ENCODE measurements at places on chromosomes 11 and 22.

GRCh38 chr11:9210922-9211320 is 54.2 kb downstream of the DENND5A start:
- DNase-seq: no peak

DNA sequence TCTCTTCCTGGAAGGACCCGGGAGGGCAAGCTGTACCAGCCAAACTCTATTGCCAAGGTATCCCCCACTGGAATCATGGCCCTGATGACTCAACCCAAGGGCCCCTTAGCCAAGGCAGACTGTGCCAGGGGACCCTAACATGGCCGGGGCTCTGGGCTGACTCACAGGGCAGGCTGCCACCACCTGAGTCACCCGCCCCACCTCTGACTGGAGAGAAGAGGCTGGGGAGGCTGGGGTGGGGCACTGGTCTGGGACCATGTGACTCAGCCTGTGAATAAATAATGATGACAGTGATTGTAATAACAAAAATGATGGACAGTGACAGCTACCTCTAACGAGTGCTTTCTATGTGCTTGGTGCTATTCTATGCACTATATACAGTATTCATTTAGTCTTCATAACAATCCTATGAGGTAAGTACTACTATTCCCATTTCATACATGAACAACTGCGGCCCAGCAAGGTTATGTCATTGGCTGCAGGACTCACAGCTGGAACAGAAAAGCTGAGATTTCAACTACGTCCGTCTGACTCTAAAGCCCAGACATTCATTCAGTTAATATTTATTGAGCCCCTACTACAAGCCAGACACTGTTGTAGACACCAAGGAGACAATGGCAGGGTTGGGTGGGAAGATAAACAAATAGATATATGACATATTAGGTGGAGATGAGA is 84.2 kb downstream of the FBXO7 start:
- no peak for DNase-seq

GRCh38 chr22:28788601-28789000 is 11.8 kb downstream of the XBP1 start:
- no peak for DNase-seq

- DNase-seq: no peak
These were observed 17.6 kb upstream of the ASCC2 start for GRCh38 chr22:29855611-29856181.

DNA sequence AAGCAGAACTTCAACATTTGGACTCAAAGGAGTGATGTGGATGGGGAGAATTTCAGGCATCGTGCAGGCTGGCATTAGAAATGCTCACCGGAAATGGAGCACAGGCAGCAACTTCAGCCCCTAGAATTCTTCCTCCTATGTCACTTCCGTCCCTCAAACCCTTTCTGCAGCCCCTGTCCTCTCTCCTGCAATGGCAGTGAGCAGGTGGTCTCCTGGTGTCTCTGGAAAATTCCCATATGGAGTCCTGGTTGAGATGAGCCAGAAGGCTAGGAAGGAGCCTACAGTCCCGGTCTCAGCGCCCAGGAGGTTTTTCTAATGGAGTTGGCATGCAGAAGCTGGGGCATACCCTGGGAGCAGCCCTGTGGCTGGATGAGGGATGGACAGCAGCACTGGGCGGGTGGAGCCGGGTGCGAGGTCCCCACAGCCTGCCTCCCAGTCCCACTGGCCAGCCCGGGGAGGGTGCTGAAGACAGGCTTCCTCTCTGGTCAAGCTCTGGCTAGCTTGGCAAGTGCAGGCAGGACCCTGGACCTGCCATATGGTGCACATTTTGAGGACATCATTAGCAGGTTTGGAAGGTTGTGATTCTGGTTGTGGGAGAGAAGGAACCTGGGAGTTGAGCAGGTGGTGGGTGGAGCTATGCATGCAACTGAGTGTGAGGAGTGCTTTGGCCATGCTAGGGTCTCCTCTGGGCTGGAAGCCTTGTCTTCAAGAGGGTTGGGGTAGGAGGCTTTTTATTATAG is 59.8 kb upstream of the B3GAT1 start:
- no peak for DNase-seq

DNA sequence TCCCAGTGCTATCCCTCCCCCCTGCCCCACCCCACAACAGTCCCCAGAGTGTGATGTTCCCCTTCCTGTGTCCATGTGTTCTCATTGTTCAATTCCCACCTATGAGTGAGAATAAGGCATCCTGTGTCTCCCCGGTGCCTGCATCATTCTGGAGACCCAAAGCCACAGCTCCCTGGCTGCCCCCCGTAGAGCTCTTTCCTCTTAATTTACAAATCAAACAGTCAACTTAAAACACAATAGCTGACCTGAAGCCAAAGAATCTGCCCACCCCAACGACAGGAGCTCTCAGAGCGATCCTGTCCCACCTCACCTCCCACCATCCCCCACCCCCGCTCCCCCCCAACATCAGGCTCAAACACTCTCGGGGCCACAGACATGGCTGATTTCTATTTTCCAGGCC is 558.3 kb downstream of the BRD1 start:
- no peak for DNase-seq

- no peak for DNase-seq
These were observed 1.4 kb downstream of the SIK2 start for GRCh38 chr11:111603611-111604130.

DNA sequence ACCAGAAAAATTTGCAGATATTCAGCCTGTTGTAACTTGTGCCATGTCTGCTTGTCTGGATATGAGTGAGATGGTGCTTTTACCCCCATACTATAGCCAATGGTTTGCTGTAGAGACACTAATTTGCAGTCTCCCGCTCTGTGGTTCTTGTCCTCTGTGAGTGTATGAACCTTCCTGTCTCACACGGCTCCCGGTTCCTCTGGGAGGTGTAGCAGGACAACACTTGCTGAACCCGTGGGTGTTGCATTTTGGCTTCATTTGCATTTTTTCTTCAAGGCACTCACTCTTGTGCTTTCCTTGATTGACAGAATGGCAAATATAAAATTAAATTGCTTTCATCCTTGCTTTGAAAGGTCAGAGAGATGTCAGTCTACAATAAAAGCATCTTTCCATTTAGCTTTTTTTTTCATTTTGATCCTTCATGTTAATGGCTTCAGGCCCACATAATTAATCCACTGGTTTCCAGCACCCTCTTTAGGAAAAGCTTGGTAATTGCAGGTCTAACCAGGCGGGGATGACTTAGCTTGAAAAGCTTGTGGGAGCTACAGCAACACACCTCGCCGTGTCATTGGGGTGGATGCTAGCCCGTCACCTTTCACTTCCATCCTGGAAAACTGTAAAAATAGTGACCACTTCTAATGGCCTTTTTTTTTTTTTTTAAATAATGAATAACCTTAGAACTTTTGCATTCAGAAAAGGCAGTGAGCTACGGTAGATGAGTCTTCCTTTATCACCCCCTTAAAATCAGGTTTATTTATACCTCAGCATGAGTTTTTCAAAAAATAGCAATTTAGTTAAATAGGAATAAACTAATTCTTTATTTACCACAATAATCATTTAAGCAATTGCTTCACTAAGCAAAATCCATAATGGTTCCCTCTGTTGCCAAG is 27.4 kb upstream of the ST14 start:
- DNase-seq: peak; percentile 26

DNA sequence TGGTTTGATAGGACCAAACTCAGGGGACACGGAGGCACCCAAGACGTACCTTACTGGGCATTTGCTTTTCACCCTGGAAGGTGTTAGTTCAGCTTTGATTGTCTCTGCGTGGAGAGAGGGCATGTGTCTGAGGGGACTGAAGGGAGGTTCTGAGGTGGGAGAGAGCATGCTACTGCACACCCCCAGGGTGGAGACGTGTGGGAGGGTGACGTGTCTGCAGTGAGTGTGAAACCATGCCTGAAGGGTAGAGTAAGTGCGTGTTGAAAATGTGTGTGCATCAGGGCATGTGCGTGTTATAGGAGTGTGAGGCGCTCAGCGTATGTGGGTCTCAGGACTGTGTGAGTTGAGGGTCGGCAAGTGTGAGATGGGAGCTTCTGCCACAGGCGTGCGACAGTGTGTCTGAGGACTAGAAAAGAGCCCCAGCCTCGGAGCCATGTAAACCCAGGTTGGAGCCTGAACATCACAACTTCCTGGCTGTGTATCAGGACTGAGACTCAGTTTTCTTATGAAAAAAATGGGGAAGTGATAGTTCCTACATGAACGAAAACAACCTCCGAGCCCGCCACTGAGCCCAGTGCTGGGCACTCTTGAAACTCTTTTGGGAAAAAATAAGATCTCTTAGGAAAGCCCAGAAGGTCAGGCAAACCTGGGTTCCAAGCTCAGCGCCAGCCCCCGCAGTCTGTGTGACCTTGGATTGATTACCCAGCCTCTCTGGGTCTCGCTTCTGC is 11.8 kb upstream of the KCNJ11 start:
- DNase-seq: no peak

DNA sequence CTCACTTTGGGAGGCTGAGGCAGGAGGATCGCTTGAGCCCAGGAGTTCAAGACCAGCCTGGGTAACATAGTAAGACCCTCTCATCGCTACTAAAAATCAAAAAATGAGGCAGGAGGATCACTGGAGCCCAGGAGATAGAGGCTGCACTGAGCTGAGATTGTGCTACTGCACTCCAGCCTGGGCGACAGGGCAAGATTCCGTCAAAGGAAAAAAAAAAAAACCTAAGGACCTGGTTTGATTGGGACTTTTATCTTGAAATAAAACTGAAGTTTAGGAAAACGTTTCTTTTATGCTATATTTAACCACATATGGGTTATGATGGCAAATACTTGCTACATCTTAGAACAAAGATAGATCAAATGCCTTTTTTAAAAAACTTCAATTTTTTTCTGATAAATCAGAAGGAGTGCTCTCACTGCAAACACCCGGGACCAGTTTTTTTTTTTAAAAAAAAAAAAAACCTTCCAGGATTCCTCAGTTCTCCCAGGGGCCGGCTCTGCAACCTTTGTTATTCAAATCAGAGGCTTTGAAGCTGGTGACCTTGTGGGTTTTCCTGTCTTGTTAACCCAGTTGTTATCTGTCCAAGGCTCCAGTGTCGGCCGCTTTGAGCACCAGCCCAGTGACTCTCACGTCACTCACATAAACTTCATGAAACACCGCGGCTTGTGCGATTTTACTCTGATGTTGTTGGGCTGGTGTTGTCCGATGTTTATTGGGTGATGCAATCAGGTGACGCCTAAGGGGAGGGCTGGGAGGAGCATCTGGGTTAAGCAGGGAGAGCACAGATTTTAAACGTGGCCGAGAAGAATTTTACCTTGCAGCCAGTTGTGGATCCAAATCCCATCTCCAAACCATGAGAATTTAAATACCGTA is 24.7 kb upstream of the SLC22A12 start:
- DNase-seq: no peak

- DNase-seq: no peak
These were observed 1.7 kb downstream of the BRMS1 start for GRCh38 chr11:66343176-66343575.

GRCh38 chr11:45892856-45893255 is 7.4 kb downstream of the MAPK8IP1 start:
- no peak for DNase-seq

- DNase-seq: no peak
These were observed 60.5 kb downstream of the BCR start for GRCh38 chr22:23240639-23241389.

DNA sequence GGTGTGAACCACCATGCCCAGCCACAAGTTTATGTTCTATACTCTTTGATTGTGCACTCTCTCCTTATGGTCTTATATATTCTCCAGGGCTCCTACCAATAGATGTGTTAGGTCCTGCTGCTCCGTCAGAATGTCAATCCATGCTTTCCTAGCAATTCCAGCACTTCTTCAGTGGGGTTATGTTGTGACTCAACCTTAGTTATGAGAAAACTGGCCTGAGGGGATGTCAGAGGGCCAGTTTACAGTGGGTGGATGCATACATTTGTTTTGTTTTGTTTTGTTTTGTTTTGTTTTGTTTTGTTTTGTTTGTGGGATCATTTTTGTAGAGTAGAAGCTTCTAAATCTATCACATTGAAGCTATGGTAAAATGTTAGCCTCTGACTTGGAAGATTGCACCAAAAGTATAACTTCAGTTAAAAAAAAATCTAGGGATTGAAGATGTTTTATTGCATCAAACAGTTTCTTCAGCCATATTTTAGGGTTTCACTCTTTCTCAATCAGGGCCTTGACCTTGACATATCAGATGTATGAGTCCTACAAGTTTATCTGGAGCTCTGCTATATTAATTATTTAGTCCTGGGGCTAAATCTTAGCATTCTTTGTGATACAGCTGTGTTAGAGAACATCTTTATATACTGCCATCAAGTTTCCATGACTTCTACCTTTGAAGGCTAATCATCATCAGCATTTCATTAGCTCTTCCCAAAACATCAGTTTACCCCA is 191.6 kb upstream of the CNTN5 start:
- DNase-seq: no peak

- no peak for DNase-seq
These were observed 55.5 kb downstream of the PAK1 start for GRCh38 chr11:77418155-77418970.

GRCh38 chr11:26947379-26947844 is 46.5 kb upstream of the FIBIN start:
- no peak for DNase-seq

- DNase-seq: no peak
These were observed 38.5 kb downstream of the TCF20 start for GRCh38 chr22:42231929-42232328.
